ENCODE measurements at places on chromosomes 2 and 18.
A peak's percentile ranks its signal among the peaks of the same experiment; 100 is the strongest.

DNA sequence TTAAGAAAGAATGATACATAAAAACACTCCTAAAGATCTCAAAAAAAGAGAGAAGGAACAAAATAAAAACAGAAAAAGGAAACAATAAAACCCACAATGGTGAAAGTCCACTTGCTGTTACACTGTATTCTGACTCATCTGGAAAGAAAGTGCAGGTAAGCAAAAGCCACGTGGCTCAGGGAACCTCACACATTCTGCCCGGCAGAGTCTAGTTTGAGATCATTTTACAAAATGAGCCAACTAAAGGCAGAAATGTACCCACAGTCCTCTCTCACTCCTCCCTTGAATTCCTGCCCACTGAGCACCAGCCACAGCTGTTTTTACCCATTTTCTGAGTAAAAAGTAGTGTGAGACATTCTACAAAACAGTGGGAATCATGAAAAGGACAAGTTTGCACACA, 10.0 kb downstream of the KCNH7 start:
- DNase-seq: no peak

DNA sequence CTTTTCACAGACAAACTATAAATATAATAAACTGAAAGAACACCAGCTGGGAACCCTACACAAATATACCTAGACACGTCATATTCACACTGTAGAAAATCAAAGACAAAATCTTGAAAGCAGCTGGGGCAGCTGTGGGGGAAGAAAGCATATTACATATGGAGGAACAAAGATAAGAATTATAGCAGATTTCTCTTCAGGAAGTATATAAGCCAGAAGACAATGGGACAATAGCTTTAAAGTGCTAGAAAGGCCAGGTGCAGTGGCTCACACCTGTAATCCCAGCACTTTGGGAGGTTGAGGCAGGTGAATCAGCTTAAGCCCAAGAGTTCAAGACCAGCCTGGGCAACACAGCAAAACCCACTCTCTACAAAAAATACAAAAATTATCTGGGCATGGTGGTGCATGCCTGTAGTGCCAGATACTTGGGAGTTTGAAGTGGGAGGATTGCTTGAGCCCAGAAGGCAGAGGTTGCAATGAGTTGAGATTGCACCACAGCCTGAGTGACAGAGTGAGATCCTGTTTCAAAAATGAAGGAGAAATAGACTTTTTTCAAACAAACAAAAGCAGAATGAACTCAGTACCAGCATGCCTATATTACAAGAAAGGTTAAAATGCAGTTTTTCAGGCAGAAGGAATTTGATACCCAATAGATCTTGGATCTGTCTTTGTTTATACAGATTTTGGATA, 26.8 kb upstream of the ERCC3 start:
- no peak for DNase-seq

DNA sequence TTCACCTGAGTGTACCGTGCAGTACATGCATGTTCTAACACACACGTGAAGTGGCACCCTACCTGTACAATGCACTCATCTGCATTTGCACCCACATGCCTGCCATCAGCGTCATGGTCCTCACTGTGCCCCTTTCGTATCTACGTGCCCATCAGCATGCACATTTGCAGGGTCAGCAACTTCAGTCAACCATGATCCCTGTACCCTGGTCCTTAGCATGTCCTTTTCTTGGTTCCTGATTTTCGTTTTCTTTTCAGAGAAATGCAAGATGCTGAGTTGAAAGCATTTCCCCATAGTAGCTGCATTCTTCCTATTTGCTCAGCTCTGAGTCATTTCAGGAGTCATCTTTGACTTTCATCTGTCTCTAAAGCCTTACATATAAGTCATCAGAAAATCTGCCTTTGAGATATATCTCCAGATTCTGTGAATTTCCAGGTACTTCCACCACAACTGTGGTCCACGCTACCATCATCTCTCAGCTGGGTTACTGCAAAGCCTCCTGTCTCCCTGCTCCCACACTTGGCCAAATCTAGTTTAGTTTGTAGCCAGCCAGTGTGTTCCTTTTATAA, 14.7 kb upstream of the PUM2 start:
- DNase-seq: no peak

DNA sequence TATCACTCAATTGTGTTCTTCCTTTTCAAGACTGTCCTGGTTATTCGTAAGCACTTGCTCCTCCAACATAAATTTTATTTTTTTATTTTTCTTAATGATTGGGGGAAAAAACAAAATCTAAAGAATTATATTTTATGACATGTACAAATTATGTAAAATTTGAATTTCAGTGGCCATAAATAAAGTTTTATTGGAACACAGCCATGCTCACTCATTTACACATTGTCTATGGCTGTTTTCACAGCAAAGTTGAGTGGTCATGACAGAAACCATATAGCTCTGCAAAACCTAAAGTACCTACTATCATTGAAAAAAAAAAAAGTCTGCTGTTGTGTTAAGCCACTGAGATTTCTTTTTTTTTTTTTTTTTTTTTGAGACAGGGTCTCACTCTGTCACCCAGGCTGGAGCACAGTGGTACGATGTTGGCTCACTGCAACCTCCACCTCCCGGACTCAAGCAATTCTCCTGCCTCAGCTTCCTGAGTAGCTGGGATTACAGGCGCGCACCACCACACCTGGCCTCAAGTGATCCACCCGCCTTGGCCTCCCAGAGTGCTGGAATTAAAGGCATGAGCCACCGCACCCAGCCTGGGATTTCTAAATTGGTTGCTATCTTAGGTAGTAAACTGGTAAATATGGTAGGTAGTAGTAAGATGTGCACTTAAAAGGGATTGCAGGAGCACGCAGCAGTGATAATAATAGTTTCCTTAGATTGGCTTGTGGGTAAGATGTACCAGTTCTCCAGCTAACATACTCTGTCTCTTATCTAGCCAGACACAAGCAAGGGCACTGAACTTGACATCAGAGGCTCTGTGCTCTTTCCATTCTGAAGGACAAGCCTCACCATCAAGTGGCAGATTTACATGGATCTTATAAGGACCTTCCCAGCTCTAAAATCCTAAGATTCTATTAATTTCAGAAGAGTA, 44.4 kb downstream of the KCNG3 start:
- DNase-seq: no peak

DNA sequence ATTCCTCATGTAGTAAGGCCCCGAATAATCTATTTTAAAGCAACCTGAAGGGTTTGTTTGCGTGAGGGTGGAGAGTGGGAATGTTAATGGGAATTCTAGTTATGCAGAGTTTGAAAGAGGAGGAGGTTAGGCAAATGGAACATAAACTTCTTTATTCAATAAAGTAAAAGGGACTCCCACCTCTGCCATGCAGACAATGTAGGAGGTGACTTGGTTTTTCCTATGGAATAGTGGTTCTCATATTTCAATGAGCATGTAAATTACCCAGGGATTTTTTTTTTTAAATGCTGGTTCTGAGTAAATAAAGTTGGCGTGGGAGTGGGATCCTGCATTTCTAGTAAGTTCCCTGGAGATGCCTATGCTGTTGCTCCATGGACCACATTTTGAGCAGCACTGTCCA, 367.9 kb downstream of the THSD7B start:
- no peak for DNase-seq

GRCh38 chr2:3420769-3421397, 41.4 kb downstream of the TRAPPC12 start:
- no peak for DNase-seq

DNA sequence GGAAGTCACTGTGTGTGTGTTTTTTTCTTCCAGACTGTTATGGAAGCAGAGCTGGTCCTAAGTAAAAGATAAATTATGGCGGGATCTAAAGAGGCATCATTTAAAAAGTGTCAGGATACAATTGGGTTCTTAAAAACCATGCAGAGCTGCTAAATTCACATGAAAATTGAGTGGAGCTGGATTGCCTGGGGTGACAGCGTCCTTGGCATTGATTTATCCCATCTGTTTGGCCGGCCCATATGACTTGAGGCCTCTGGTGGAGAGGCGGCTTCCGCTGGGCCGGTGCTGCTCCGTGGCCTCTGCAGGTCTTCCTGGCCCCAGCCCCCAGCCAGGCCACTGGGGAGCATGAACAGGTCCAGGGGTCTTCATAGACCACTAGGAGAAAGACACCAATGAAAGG, 165.5 kb downstream of the GLI2 start:
- no peak for DNase-seq

GRCh38 chr2:212409560-212409959, 129.0 kb downstream of the ERBB4 start:
- DNase-seq: no peak

DNA sequence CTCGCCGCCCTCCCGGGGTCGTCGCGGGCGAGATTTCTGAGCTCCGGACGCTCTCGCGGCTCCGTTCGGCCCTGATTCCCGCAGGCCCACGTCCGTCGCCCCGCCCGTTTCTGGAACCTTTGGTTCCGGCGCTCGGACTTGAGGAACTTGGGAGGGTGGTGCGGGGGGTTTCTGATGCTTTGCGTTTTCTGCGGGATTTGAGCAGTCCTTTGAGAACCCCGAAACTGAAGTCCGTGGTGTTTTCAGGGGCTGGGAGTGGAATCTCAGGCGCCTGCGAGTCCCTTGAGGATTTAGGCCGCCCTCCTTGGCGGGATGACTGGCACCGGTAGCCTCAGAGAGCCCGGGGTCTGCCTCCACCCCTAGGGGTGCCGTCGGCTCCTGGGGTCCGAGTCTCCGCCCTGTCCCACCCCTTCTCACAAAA, 336 bp downstream of the THNSL2 start:
- no peak for DNase-seq

DNA sequence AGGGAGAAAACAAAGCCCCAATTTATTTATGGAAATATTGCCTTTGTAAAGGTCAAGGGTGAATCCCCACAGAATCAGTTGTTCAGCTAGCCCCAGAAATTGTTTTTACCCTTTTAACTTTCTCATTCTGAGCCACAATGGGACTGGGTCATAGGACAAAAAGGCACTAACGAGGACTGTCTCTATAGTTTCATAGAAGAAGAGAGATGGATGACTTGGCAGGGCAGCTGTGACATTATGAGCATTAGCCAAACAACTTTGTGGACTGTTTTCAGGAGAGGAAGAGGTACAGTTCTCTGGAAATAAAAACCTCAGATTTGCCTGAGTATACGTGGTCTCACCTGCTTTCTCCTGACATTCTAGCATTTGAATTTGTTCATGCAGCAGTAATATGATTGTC, 1155.8 kb upstream of the CHAC2 start:
- DNase-seq: no peak

GRCh38 chr2:152542995-152543481, 174.2 kb downstream of the PRPF40A start:
- DNase-seq: no peak

DNA sequence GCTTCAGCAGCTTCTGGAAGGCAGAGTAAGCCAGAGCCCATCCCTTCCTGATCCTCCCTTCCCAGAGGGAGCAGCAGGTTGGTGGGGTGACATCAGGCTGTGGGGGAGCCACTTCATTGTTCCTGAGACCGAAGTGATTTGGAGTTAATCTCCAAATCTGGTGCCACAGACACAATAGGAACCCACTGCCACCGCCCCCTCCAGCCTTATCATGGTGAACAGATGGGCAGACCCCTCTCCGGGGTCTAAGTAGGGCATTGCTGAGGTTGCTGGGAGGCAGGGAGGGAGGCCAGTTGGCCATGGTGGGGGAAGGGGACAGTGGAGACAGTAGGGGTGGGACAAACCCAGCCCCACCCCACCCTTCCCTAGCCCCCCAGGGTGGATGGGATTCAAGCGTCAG, 25.6 kb upstream of the SLC35F6 start:
- no peak for DNase-seq

DNA sequence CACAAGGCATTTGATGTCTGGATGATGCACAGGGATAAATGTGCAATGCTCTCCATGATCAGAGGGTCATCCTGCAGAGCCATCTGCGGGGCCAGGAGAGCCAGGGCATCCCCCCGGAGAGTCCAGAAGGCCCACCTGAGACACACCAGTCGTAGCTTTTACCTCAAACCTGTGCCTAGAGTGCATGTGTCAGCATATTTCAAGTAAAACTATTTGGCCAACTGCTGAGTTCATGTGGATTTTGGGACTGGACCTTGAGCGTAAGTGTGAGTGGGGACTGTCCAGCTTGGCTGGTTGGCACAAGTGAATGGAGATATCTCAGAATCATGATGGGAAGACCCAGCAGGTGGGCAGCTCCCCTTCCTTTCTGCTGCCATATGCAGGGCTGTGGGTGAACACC, 147.8 kb upstream of the TPO start:
- no peak for DNase-seq

GRCh38 chr2:241948299-241948897, 78.9 kb downstream of the RTP5 start:
- DNase-seq: no peak

GRCh38 chr18:54075689-54076088, 148.8 kb downstream of the MBD2 start:
- DNase-seq: no peak

DNA sequence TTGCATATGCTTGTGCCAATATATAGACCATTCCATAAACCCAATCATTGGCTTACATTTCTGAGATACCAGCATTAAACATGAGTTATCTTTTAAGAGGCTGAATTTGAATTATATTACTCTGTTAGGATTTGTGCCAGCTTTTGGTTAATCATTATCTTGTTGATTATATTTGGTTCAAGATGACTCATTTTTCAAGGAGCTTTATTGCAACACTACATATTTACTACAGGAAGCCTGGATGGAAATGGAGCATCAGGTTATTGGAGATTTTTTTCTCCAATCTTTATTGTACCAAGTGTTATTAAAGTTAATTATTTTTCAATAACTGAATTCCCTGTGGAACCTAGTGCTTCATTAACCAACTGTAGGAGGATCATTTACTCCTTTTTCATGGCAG, 26.4 kb downstream of the EML4 start:
- DNase-seq: no peak

DNA sequence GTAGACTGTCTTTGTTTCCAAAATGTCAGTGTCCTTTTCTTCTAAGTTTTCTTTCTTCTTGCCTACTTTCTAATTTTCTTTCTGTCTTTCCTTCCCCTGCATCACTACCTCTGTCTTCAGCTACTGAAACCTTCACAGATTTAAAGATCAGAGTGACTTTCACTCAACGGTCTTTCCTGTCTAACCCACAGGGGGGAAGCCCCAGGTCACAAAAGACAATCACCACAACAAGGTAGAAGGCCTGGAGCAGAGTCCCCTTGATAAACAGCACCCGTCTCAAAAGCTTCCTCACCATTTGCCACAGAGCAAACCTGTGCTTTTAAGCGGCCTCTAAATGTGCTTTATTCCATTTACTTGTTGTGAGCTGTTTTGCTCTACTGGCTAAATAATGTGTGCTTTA, 665.4 kb downstream of the BCL11A start:
- DNase-seq: peak; percentile 9

DNA sequence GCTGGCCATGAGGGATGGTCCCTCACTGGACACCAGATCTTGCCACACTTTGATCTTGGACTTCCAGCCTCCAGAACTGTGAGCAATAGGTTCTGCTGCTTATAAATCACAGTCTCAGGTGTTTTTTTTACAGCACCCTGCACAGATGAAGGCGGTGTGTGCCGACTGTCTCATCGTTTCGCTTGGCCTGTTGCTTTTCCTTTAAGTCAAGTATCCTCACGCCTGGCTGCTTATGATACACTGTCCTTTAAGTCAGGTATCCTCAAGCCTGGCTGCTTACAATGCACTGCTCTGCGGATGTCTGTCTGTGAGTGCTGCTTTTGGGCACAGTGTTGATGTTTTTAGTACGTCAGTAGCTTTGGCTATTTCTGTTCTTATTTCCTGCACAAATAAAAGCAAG, 40.3 kb downstream of the SALL3 start:
- DNase-seq: no peak

All from stimulated activated CD8-positive, alpha-beta memory T cell treated with anti-CD3 and anti-CD28 coated beads, Interleukin-15, amount 100 ng/mL, for 1 hour (primary cell).